GM12865 (cell line): ENCODE measurements at places on chromosomes 12 and 14.
A peak's percentile ranks its signal among the peaks of the same experiment; 100 is the strongest.

GRCh38 chr12:5139751-5140150, 96.1 kb downstream of the KCNA5 start:
- no peak for DNase-seq

DNA sequence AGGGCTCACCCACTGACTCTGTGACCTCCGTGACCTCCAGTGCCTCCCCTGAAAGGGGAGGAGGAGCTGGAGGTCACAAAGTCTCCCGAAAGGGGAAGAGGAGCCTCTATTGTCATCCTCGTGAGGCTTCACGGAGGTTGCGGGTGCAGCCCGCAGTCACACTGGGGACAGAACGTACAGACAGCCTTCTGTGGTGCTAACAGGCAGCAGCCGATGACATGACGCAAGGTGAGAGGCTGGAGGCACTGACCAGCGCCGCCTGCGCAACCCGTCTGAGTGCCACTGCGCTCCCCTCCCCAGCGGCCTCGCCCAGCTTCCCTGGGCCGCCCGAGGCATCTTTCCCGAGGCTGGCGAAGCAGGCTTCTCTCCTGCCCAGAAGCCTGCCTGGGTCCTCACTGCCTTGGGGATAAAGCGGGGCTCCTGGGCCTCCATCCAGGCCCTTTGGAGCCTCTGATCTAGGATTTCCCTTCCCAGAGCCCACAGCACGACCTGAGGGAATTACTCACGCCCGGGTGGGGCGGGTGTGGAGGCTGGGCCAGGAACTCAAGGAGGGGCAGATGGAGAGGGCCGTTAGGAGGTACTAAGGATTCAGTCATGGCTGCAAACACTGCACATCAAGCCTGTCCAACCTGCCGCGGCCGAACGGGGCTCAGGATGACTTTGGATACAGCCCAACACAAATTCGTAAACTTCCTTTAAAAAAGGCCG, 12.3 kb upstream of the LBHD2 start:
- no peak for DNase-seq

- DNase-seq: no peak
Measured at GRCh38 chr12:49948866-49949845, 1.4 kb upstream of the AQP2 start.

DNA sequence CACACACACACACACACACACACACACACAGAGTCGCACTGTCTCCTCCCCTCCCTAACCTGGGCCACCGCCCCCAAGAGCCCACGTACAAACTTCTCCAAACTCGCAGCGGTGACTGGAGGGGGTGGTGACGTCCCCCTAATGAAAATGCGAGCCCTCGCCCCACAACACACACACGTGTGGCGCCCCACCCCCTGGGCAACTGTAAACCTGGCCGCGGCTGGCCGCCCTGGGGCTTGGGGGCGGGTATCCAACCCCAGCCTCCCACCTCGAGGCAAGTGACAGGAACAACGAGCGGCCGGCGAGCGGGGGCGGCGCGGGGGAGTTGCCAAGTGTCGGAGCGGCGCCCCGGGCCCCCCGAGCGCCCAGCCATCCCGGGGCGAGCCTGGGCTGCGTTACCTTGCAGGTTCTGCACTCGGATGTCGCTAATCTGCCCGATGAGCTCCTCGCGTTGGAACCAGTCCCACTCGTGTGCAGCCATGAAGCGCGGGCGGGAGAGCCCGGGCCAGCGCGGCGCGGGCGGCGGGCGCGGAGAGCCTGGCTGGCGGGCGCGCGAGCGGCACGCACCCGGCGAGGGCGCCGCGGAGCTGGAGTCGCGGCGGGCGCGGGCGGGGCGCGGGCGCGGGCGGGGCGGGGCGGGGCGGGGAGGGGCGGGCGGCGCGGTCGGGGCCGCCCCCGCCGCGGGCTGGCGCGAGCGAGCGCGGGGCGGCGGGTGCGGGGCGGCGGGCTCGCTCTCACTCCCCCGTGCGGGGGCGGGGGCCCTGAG, at the start of gene CLMN:
Gene CLMN, minus strand, starts transcription at position 597 of the 766 bp plus-strand sequence. Its CDS starts 116 bp downstream, at position 481.
- DNase-seq: peak; percentile 47

GRCh38 chr14:79525416-79525815, 685.9 kb downstream of the DIO2 start:
- no peak for DNase-seq

DNA sequence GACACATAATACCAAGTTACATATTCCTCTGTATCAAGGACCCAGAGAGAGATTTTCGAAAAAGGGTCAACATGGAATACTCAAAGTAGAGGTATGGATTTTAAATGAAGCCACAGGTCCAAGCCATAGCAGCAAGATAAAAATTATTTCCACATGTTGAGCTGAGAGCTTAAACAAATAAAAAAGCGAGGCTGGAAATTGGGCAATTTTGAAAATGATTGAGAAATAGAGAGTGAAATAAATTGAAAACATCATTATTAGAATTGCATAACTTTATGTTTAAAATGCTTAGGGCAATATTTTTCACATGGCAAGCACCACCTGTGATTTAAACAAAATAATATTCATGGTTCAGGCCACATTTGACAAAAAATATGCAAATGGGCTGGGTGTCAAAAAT, 1251.0 kb upstream of the USP15 start:
- no peak for DNase-seq

DNA sequence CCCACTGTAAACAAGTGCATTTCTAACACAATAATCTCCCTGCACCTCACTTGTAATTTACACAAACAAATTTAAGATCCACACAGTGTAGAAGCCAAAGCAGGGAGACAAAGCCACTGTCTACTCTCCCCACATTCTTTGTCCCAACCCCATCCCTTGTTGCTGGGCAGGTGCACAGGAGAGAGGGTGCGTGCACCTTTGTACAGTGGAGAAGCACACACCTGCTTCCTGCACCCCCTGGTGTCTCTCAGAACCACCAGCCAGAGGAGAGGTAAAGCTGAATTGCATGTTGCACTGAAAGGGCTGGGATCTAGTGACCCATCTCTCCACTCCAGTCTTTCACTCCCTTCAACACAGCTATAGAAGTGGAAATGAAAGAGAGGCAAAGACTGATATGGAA, 51.4 kb upstream of the IFNG-AS1 start:
- DNase-seq: peak; percentile 25

GRCh38 chr14:86072116-86072894, 542.4 kb downstream of the FLRT2 start:
- DNase-seq: no peak

DNA sequence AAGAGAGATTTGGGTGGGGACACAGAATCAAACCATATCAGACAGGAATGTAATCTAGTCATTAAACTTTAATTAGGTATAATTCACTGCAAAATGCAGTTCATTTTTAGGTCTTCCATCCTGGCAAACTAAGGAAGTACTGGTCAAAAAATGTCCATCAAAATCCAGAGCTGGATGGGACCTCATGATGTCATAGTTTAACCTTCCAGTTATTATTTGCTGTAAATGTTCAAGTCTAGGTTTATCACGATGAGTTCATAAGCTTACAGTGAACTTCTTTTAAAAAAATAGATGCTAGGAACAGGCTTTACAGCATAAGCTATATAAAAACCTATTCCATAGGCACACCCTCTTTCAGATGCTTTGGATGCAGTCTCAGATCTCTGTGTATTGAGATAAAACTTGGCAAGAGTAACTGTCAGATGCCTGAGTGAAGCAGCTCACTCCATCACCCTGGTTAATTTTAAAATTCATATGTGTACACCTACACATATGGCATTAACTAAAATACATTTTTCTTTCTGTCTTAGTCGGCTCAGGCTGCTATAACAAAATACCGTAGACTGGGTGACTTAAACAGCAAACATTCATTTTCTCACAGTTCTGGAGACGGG, 7.9 kb downstream of the SSPN start:
- no peak for DNase-seq

- no peak for DNase-seq
Measured at GRCh38 chr12:113456199-113456598, 15.5 kb downstream of the LHX5 start.

- DNase-seq: no peak
Measured at GRCh38 chr12:66065150-66065549, 65.4 kb downstream of the LLPH start.

GRCh38 chr12:103824290-103824689, 16.7 kb downstream of the NT5DC3 start:
- DNase-seq: no peak

DNA sequence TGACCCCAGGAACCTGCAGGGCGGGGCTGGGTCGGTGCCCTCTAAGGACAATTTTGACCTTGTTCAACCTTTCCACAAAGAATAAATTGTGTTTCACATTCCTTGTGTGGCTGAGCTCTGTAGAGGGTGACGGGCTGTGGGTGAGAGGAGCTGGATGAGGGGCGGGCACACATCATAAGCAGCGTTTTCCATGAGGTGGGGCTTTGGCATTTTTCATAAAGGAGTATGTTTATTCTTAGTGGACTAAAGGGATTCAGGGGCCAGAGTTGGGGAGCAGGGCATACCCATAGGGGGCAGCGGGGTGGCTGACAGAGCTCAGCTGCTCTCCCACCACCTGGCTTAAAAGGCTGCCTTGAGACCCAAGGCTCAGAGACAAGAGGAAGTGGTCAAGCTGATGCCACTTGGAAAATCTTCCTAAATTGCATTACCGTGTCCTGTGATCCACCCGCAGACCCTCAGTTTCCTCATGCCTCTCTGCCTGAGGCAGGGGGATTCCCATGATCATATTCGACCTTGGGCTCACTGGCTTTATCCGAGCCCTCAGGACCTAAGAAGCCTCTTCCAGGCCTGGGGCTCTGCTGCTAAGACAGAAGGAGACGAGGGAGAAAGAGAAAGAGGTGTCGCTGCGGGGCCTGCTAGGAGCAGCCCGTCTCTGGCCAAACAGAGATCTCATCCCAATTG, 11.4 kb downstream of the MMP14 start:
- DNase-seq: no peak

- peak; percentile 49 for DNase-seq
Measured at GRCh38 chr12:50314636-50315312, 31.5 kb upstream of the LIMA1 start.

DNA sequence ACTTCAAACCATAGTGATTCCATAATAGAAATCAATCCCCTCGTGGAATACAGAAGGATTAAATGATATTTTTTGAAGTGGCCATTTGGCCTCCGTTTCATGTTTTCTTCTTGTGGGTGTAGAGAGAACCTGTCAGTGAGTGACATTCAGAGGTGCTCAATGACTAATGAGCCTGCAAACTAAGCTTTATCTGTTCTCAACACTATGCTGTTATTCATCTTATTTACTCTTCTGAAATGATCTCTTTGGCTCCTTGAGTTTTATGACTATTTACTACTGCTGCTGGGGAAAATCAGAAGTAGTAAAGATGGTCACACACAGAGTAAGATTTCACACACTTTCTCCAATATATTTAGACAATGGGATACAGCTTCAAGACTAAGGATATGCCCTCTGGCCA, 30.4 kb downstream of the ATP2B1 start:
- no peak for DNase-seq

- DNase-seq: no peak
Measured at GRCh38 chr14:103052407-103052806, 4.9 kb downstream of the CDC42BPB start.

DNA sequence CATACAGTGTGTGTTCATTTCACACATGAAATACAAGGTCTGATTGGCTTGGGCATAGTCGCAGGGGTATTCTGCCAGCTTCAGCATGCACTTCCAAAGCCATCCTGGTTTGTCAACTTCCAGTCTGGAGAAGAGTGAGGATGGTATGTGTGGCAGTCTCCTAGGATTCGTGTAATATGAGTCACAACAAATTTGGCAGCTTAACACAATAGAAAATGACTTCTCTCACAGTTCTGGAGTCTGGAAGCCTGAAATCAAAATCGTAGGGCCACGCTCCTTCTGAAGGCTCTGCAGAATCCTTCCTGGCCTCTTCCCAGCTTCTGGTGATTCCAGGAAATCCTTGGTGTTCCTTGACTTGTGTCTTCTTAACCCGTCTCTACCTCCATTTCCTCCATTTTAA, 167.5 kb downstream of the PPM1H start:
- no peak for DNase-seq

GRCh38 chr14:61893371-61893940, 131.2 kb downstream of the SNAPC1 start:
- no peak for DNase-seq

GRCh38 chr14:87153391-87153790, 839.6 kb downstream of the GALC start:
- DNase-seq: no peak

DNA sequence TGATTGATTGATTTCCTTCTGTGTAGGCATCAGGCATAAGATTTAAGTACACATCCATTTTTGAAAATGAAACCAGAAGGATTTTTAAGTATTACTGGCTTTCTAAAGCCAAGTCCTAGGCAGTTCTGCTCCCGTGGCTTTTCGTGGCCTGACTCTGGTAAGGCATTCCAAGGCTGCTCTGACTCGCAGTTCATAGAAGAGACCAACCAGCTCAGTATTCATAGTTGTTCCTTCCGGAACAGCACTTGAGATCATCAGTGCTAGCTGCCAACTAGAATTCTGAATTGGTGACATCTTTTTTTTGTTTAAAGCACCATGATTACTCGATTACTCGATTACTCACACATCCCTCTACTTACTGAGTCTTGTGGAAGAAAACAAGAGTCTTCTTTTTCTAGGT, 25.9 kb downstream of the SUDS3 start:
- no peak for DNase-seq

GRCh38 chr14:92414690-92415445, 91.9 kb downstream of the SLC24A4 start:
- no peak for DNase-seq

GRCh38 chr12:110766311-110767154, 23.8 kb upstream of the PPP1CC start:
- DNase-seq: no peak

GRCh38 chr14:23630687-23631086, 5.5 kb upstream of the DHRS2 start:
- DNase-seq: no peak

- no peak for DNase-seq
Measured at GRCh38 chr12:82430541-82431145, 72.3 kb downstream of the METTL25 start.

- no peak for DNase-seq
Measured at GRCh38 chr12:1470051-1470450, 124.3 kb downstream of the FBXL14 start.

DNA sequence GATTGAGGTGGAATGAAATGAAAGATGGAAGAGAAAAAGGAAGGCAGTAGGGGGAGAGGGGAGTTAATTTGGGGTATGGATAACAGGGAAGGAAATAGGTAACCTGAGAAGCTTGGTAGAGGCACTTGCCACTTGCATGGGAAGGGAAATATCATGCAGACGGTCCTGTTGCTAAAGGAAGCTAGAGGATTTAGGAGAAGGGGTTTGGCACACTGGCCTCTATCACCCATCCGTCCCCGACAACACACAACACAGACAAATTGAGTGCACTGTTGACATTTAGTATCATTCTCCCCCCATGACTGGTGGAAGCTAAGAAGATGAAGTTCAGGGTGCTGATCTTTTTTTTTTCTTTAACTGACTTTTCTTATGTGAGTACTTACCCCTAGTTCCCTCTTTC, 2.0 kb downstream of the OR10AD1 start:
- DNase-seq: no peak

GRCh38 chr12:9163392-9163791, 44.8 kb downstream of the PZP start:
- DNase-seq: no peak

DNA sequence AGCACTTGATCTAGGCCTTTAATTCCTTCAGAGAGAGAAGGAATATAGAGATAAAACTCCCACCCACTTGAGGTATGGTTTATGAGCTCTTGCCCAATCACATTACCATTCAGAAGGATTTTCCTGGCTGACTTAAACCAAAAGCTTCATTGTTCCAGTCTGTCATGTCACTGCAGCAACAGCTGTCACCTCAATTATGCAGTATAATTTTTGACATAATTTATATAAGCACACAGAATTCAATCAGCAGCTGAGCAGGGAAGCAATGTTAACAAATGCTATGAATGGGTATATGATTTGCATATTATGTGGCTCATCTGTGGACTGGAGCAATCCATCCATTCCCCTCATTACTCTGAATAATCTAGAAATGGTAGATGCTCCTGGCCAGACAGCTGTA, 40.3 kb downstream of the CBX5 start:
- DNase-seq: no peak
